Activated CD8-positive, alpha-beta T cell treated with anti-CD3 and anti-CD28 coated beads, Interleukin-2, amount 10 ng/mL, durations not matched to agents 7 days and 5 days (primary cell): ENCODE measurements at places on chromosomes 6 and 20. TPM values are rescaled to one million over a fixed set of nuclear protein-coding genes. Genes with fewer than 3 reads are reported as not detected.

- no peak for DNase-seq
Measured at GRCh38 chr6:54722328-54722727, 124.2 kb upstream of the FAM83B start.

DNA sequence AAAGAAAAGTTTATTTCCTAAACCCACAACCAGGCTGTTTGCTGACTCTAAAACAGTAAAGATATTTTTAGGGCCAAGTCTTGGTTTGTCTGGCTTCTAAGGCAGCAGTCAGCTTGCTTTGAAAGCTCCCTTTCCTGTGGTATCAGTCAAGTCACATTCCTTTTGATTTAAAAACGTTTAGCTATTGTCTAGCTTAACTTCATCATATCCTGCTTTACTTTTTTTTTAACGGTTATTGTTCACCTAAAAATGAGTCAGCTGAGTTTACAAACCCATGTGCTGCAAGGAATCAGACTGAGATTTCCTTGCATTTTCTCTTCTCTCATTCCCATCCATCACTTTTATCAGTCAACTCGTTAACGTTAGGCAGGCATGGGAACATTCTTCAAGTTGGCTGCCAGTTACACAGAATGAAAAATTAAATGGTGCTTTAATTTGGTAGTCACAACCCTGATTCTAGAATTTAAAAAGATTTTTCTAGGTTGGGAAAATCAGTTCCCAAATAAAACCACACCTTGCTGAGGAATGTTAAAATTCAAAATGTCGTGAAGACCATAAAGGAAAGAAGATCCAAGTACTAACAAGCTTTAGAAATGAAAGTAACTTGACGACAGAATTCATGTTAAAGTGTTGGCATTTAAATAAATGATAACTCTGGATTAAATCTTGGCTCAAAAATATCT lies 45.9 kb downstream of the ELOVL5 start:
- DNase-seq, result peak; percentile 35

DNA sequence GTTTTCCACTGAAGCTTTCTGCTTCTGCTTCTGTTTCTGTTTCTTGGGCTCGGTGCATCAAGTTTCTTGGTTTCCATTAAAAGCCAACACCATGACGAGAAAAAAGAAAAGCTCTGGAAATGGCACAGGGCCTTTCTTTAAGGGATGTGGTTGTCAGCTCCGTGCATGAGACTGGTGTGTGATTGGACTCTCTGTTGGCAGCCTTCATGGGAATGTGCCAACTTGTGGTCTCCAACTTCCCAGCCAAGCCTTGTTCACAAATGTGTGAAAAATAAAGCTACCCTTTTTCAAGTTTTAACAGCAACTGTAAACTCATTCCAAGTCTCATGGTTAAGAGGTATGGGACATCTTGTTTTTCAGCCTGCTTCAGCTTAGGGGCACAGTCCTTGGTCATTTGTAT lies 68.7 kb upstream of the CST7 start:
- DNase-seq, result no peak

DNA sequence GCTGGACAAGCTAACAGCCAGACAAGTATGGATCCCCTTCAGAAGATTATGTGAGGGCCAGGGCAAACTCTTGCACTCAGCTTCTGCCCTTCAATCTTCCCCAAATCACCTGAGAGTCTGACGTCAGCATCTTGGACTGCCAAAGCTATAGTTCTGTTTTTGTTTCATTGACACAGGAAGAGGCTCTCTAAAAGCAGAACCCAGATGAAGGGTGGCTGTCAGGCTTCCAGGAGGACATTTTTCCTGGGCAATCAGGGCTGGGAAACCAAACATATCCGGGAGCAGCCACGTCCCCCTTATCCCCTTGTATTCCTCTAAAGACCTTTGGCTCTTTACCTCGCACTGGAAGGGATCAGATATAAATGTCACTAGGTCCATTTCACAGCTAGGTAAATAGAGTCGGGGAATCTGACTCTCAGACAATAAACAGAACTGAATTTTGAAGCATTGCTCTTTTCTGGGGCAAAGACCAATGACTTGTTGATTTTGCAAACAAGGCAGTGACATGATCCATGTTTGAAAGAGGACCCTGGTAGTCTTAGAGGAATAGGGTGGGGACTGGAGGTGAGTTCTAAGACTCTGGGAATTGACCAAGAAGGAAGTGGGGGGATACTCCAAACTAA lies 13.3 kb downstream of the MAFB start:
- DNase-seq, result no peak

Gene IRF4
- 91.2 TPM for total RNA-seq

Gene CCN6
- not detected for total RNA-seq
